ENCODE measurements at places on chromosomes 2 and 18. TPM values are rescaled to one million over a fixed set of nuclear protein-coding genes. Genes with fewer than 3 reads are reported as not detected.

Gene AMER3
- not detected for polyA plus RNA-seq

Gene MC5R
- 5.5 TPM for polyA plus RNA-seq

Gene AKAIN1
- polyA plus RNA-seq: not detected

Gene CARF
- 8.1 TPM for polyA plus RNA-seq

Gene SCN3A
- 0.45 TPM for polyA plus RNA-seq

Gene ERICH2
- polyA plus RNA-seq: 0.56 TPM

Gene TSPYL6
- polyA plus RNA-seq: not detected

Gene IRS1
- 18.1 TPM for polyA plus RNA-seq

Gene CLEC4F
- 0.36 TPM for polyA plus RNA-seq

Gene GREB1L
- polyA plus RNA-seq: 7.9 TPM

Gene OXER1
- 7.0 TPM for polyA plus RNA-seq

Gene CNGA3
- 0.57 TPM for polyA plus RNA-seq

Gene KYNU
- polyA plus RNA-seq: 0.76 TPM

Gene GKN1
- 0.25 TPM for polyA plus RNA-seq

Gene LBH
- 28.6 TPM for polyA plus RNA-seq

Gene EDAR
- polyA plus RNA-seq: not detected

Gene PLB1
- 2.4 TPM for polyA plus RNA-seq

Gene DES
- polyA plus RNA-seq: 5,382 TPM

Gene PTPRN
- polyA plus RNA-seq: 0.12 TPM
